ENCODE measurements at places on chromosomes 5 and 9.

DNA sequence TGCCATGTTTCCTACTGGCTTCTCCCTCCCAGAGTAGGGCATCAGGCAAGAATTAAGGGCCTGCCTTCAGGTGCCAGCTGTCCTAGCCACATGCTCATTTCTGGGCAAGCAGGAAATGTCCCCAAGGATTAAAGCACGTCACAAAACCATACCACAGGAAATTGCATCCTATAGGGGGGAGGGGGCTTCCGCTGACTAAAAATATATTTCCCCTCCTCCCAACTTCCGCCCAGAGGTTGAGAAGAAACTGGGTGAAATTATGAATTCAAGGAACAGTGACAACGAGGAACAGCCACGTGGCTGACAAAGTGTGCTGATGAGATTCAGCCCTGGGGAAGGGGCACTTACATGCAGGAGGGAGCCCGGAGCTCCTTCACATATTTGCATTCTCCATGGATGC lies 4.1 kb downstream of the HBEGF start:
- DNase-seq, result no peak

DNA sequence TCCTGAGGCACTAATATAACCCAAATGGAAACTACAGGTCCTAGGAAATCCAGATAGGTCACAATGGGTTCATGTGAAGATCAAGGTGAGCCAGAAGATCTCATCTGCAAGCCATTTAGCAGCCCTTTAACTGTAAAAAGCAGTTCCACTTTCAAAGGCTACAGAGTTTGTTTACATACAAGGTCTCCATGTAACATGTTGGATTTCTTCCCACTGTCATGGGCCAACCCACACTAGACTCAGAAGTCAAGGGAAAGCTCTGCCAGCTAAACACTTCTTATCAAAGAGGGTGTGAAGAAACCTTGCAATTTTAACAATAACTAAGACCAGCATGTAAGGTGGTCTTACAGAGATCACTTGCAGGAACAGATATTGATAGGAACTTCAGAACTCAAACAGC lies 3.8 kb upstream of the CTNNAL1 start:
- no peak for DNase-seq

GRCh38 chr5:74567411-74567995 lies 73.0 kb downstream of the ENC1 start:
- DNase-seq, result no peak

GRCh38 chr9:125268394-125269013 lies 6.9 kb downstream of the GAPVD1 start:
- DNase-seq, result no peak

DNA sequence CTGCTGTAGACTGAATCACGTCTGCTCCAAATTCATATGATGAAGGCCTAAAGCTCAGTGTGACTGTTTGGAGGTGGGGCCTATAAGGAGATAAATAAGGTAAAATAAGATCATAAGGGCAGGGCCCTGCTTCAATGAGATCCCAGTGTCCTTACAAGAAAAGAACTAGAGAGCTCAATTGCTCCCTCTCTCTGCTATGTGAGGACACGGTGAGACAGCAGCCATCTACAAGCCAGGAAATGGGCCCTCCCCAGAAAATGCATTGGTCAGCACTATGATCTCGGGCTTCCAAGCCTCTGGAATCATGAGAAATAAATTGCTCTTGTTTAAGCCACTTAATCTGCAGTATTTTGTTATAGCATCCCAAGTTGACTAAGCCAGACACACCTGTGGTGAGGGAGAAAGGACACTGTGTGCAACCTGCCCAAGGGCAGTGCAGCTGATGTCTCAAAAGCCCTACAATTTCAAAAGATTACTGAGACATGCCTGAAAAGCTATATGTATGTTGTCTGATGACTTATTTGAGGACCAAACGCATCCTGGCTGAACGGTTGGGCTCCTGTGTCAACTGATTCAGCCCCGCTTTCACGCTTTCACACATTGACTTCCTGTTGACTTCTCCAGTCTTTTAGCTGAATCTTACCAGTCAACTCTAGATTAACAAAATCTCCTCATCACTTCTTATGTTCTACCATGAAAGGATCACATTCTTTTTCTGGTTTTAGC lies 13.2 kb downstream of the GZMK start:
- peak; percentile 64 for DNase-seq

DNA sequence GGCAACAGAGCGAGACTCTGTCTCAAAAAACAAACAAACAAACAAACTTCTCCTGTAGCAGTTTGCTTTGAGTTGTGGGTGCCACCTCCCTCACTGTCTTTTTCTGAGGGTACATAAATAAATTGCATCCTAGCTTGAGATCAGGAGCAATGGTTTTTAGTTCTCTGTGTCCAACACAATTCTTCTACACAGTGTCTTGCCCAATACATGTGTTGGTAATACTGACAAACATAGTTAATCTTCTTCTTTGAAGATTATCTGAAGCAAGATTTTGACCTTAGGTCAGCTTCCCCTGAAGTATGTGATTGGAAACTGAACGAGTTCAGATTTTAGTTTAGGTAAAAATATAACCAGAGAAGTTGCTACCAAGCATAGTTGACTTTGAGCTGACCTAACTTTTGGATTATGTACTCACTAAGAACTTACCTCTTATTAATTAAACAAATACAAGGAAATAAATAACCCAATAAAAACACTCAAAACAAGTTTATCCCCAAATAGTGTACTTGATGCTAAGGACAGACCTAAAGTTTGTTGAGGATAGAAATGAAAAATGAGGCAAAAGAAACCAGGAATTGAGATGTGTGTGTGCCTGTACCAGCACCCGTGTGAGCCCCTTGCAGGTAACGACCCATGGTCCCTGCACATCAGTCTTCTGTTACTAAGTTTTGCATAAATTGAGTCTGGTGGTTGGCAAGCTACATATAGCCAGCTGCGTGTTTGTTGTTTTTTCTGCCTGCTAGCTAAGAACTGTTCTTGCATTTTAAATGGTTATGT lies 16.2 kb downstream of the TJP2 start:
- no peak for DNase-seq

DNA sequence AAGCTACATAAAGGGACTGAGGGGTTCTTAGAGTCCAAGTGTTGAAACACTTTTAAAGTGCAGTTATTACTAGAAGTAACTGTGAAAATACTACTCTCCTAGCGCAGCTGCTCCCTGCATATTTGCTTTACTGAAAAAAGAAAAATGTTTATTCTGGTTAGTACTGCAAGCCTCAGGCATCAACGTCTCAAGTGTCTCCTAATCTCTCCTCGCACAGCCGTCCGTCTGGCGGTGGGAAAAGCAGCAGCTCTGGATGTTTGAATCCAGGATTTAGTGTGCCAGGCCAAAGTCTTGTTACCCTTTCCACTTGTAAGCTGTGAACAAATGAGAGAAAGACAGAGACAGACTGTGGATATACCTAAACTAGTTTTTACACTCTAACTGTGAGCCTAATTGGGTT lies 31.1 kb downstream of the RORB start:
- no peak for DNase-seq

- DNase-seq, result no peak
Observed at GRCh38 chr5:93724791-93725190, 16.6 kb downstream of the POU5F2 start.

DNA sequence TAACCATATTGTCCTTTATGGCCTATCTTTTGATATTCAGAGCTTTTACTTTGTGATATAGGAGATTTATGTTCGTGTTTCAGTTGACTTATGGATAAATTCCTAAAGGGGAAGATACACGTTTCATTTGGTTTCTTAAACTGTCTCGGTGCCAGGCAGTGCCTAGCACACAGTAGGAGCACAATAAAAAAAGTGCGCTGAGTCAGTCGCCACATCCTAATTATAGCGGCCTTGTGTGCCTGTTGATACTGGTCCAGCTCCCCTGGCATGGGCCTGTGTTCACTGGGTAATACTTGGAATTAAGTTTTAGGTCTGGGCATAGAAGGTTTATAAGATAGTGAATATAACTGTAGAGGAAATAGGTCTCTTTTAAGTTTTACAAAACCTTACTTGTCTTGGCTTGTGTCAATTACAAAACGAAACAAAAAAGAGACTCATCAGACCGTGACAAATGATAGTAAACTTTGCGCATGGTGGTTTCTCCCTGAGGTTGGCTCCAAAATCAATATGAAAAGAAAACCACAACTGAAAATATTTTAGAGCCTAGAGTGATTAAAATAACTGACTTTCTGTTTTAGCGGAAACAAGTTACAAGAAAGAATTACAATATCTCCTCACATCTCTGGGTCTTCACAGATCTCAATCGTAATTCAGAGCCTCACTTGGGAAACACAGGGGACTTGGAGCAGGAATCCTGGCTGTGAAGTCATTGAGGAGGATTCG lies 84.8 kb downstream of the MVB12B start:
- no peak for DNase-seq

All from activated gamma-delta T cell treated with Interleukin-2 at 50 U/mL for 16 hours (primary cell).